BJ (cell line): ENCODE measurements at places on chromosomes 16 and 17.

DNA sequence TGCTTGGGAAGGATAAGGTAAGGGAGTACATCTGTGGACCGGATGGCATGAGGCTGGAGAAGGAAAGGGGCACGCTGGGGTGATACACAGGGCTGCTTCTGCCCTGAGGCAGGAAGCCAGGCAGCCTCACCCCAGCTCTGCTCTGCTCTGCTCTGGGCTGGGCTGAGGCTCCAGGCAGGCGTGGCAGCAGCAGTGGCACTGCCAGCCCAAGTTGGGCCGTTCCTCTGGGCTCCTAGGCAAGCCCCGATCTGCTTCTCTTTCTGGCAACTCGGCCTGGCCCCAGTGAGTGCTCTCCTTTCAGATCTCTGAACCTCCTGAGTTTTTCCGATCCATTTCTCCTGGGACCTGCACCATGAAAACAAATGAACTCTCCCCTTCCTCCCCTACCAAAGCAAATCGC is 44.9 kb downstream of the VAC14 start:
- DNase-seq, result no peak

DNA sequence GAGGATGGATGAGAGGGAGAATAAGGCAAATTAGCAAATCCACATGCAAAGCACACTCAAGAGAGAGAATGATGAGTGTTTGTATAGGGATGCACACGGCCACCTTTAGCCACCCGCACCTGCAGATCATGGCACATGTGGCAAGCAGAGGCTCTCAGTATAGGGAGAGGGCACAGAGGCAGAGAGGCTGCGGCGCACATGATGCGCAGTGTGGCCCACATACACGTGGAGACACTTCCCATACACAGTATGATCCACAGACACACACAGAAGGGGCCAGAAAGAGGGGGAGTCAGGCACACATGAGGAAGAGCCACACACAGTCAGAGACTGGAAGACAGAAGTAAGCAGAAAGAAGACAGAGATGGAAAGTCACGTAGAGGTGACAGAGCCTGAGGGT is 6.5 kb upstream of the CHD3 start:
- no peak for DNase-seq

DNA sequence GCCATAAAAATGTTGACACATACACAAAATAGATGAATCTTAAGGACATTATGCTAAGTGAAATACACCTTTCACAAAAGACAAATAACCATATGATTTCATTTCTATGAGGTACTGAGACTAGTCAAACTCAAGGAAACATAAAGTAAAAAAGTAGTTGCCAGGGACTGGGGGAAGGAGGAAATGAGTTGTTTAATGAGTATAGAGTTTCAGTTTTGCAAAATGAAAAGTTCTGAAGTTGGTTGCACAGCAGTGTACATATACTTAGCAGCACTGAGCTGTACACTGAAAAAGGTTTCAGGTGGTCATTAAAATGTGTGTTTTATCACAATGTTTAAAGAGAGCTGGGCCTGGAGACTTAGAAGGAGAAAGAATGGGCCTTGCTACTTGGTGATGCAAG is 4.7 kb upstream of the SLC13A2 start:
- no peak for DNase-seq

DNA sequence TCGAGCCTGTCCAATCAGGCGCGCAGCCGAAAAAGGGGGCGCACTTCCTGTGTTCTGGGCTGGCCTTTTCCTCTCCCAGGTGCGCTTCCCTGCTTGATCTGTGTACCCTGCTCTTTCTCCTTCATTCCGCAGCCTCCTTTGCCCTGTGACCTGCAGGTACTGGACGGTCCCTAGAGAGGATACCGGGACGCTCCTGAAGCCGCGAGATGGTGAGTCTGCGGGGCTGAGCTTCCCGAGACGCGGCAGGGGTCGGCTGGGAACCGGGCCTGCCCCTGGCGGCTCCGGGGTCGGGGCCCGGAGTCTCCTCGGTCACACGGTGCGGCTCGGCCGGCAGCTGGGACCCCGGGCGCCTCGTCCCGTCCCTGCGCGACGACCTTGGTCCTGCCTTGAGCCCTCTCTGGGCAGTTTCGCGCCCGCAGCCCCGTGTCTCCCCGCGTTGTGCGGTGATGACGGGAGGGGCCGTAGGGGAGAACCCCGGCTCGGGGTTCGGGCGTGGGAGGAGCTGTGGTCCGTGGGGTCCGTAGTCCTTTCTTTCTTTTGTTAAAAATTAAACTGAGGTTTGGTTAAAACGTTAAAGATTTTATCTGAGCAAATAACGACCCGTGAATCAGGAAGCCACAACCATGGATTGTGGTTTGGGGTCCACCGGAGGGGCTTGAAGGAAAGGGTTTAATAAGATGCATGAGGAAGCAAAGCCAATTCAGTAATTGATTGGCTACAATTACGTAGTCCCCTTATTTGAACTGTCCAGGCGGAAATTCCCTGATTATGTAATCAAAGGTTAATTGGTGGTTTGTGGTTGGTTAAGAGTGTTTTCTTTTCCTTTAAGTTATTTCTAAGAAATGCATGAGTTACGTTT is 172.8 kb upstream of the ZNF267 start:
- DNase-seq, result no peak

GRCh38 chr16:56878282-56878854 is 13.4 kb downstream of the SLC12A3 start:
- no peak for DNase-seq

DNA sequence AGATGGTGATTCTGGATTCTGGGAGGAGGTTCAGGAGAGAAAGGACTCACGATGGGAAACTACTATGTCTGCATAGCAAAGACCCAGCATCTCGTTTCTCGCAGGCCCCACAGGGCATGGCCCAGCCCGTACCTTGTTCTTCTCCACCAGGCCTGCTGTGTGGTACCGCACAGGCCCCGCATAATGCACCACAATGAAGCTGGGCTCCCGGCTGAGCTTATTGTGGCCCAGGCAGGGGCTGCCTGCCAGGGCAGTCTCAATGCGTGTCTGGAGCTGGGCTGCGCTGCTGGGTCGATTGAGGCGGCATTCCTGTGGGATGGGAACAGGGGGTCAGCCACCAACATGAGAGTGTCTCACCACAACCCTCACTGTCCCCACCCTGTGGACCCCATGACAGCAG is 20.4 kb downstream of the ZNHIT3 start:
- DNase-seq, result no peak

- no peak for DNase-seq
Measured at GRCh38 chr17:77427391-77427991, 286.7 kb downstream of the SEC14L1 start.

- no peak for DNase-seq
Measured at GRCh38 chr16:88817785-88818574, 6.3 kb upstream of the APRT start.

DNA sequence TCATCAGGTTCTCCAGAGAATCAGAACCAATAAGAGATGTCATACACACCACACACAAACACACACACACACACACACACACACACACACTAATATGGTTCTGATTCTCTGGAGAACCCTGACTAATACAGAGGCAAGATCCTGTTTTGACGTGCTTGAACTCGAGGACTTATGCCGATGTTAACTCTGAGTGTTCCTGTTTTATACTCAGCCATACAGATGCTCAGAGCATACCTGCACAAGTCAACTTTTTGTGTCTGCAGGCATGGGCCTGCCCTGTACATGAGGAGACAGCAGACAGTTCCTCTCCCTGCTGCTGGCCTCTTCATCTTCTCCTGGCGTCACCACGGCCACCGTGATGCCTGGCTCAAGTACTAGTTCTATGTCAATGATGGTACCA is 635.9 kb downstream of the WWOX start:
- no peak for DNase-seq

- no peak for DNase-seq
Measured at GRCh38 chr17:58281511-58282011, 826 bp upstream of the MPO start.
